Posterior vena cava (tissue), 2 donors: ENCODE measurements at places on chromosomes 12 and 14. TPM values are rescaled to one million over a fixed set of nuclear protein-coding genes. Genes with fewer than 3 reads are reported as not detected.

DNA sequence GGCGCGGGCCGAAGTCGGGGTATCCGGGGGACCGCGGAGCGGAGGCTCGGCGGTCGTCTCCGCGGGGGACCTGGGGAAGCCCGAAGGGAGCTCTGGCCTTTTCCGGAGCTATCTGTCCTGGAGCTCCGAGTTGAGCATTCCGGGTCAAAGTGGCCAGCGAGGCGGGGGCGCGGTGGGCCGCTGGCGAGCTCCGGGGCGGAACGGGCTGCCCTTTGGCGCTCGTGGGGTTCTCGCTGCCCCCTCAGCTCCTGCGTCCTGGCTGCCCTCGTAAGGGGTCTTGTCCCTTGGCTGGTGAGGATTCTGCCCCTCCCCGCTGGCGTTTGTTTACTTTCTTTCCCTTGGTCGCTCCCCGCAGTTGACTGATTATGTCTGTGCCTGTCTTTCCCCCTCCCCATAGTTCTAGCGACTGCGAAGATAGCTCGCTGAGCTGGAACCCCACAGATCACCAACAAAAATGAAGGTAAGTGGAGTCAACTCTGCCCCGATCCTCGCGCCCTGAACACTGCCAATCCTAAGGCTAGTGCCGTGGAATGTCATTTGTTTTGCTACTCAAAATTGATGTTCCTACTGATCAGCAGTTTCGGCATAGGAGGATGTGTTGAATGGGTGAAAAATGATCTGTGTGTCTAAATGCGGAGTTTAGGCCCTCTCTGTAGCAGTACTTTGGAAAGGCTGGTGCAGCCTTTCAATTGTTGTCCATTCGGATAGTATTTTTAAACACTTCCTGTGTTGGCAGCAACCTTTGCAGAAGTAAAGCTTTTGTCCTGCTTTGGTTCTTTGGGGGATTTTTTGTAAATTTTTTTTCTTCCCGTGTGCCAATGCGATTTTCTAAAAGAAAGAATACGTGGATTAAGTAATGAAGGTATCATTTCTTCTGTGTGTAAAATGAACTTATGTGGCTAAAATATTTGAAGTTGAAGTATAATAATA is 1.3 kb downstream of the ARID4A start:
- DNase-seq = peak; percentile 81

- DNase-seq = no peak
Measured at GRCh38 chr14:56490379-56490778, 89.2 kb upstream of the TMEM260 start.

- no peak for DNase-seq
Measured at GRCh38 chr14:90506748-90507147, 109.9 kb downstream of the CALM1 start.

DNA sequence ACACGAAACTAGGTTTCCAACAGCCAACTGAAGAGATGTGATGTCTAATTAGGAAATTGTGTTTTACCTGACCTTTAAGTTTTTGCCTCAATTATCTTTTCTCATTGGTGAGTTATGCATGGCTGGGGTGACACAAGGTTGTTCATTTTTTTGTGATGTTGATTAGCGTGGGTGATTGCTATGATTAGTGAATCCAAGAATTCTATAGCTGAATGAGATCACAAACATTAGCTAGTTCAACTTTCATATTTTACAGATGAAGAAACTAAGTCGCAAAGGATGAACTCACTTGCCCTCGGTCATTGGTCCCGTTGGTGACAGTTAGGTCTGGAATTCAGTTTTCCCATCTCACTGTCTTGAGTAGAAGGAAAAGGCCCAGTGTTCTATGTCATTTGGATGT is 32.6 kb upstream of the LMNTD1 start:
- no peak for DNase-seq

- DNase-seq = no peak
Measured at GRCh38 chr14:49303946-49304516, 282.1 kb downstream of the RPS29 start.

GRCh38 chr12:21773263-21773741 is 1.2 kb downstream of the KCNJ8 start:
- peak; percentile 86 for DNase-seq

- DNase-seq = no peak
Measured at GRCh38 chr12:127745469-127746212, 521.3 kb upstream of the TMEM132C start.

DNA sequence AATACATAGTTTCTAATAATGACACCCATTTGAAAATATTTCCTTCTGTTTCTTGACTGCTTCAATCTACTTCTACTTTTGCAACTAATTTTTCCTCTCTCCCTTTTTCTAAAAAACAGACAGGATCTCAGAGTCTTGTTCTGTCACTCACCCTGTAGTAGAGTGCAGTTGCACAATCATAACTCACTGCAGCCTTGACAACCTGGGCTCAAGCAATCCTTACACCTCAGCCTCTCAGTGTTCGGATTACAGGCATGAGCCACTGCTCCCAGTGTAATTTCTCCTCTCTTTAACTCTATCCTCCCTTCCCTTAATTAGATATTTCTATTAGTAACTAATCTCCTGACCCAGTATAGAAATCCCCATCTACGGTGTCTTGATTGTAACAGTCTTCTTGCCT is 45.4 kb downstream of the SENP1 start:
- DNase-seq = no peak

GRCh38 chr12:16359512-16360491 is 12.4 kb downstream of the MGST1 start:
- peak; percentile 86 for DNase-seq

DNA sequence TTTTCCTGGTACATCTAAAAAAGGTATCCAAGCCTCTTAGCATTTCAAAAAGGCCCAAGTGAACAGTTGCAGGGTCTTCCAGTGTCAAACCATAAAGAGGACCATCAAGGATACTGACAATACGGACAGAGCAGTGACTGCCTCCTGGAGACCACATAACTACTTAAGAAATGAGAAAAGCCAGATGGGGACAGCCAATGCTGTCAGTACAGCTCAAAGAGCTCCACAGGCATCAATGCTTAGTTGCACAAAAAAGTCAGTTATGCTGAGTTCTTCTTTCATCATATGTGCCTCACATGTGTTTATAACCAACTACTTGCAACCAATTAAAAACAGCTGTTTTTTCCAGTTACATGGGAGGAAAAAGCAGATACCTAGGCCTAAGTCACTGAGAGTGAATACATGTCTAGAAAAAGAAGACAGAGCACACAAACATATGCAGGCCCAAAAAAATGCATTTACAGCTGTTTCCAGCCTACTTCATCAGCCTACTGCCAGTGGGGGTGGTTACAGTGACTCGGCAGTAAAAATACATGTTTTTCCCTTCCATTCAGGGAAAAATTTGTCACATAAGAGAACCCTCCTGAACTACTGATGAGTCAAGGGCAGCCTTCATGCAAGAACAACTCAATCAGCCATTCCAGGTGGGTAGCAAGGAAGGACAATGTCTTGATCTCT is 84.0 kb downstream of the DCAF5 start:
- no peak for DNase-seq

GRCh38 chr14:37903343-37904191 is 304.1 kb upstream of the SSTR1 start:
- no peak for DNase-seq

DNA sequence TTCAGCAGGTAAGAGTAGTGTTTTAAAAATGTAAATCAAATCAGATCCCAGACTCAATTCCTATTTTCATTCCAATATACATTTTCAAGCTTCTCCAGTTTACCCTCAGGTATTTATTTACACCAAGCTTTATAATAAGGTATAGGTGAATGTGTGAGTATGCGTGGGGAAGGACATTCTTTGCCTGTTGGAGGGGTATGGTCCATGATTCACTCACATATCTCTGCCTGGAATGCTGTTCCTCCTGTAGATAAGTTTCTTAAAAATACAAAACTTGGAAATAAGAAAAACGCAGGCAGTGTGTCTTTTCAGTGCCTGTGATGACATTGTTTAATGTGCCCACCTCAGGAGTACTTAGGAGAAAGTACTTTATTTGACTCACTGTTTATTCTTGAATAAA is 118.6 kb downstream of the CCDC91 start:
- no peak for DNase-seq

DNA sequence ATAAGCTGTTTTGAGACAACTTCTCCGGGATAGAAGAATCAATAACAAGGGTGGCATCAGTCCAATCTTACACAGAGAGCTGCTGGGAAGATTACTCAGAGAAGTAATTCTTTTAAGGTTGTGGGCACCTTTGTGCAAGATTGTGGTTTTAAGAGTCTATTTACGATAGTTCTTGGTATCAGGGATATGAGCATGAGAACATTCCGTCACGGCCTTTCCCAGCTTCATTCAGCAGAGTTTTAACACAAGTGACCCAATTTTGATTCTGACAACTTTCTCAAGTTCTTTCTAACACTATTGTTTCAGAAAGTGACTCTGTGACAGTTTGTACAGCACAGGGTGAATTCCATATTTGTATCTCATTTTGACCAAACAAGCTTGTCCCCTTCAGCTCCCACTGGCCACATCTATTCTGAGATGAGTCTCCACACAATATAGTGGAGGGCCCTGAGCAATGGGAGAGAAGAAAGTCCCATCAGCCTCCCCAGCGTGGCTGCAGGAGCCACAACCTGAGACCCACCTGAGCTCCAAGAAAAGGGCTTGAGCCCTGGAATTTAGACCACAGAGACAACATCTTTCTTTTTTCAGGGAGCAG is 869.2 kb downstream of the TMEM121 start:
- DNase-seq = no peak

OTX2 gene
- total RNA-seq = not detected

CARMIL3 gene
- 0.23 TPM for total RNA-seq

CD163L1 gene
- 10.5 TPM for total RNA-seq

KRT5 gene
- not detected for total RNA-seq

OASL gene
- 0.42 TPM for total RNA-seq

CYP46A1 gene
- 1.3 TPM for total RNA-seq
